Left lobe of liver (tissue), 2 donors: ENCODE measurements at places on chromosomes 1 and 21.

DNA sequence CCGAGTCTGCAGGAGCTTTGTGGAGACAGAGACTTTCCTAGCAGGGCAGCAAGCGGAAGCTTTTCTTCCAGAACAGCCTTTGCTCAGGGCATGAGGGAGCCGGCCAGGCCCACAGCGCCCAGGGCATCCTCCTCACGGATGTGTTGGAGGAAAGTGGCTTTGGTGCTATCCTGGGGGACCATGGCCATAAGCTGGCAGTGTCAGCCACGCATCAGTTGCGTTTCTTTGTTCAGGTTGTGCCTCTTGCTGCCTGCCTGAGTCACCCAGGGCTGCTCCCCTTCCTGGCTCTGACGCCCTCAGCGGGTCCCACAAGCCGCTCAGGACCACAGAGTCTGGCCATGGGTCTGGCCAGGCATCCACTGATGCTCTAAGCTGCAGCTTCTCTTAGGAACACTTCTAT lies 39.6 kb upstream of the PRSS38 start:
- no peak for DNase-seq

GRCh38 chr1:226995365-226996332 lies 55.6 kb downstream of the COQ8A start:
- no peak for DNase-seq

DNA sequence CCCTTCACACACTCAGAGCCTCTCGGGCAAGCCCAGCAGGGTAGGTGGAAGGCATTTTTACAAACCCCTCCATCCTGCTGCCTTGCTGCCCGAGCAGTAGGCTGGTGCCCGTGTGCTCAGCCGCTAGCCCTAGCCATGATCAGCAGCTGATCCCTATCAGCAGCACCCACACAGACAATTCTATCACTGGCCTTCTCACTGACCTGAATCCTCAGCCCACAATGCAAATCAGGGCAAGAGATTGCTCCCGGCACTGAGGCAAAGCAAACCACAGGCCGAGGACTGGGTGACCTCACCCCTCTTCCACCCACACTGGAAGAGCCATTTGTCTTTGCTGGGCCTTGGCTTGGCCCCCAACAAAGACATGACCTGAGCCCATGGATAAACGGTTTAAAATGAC lies 895 bp upstream of the PDZK1 start:
- peak; percentile 47 for DNase-seq

DNA sequence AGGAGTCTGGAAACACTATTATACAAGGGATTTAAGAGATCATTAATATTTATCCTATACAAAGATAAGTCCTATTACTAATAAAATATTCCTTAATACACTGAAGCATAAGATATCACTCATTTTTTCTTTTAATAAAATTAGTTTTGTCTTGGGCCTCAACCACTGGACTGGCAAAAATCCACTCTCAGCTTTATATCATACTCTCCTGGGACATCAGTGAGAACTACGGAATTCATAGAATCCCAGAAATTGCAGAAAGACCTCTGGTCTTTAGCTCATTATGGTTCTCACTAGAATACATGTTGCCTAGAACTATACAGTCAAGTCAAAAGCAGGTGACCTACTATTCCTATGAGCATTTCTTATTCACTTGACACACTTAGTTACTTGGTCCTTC lies 285.0 kb downstream of the LRRC40 start:
- no peak for DNase-seq

GRCh38 chr1:118326960-118327629 lies 142.1 kb upstream of the SPAG17 start:
- DNase-seq: no peak

DNA sequence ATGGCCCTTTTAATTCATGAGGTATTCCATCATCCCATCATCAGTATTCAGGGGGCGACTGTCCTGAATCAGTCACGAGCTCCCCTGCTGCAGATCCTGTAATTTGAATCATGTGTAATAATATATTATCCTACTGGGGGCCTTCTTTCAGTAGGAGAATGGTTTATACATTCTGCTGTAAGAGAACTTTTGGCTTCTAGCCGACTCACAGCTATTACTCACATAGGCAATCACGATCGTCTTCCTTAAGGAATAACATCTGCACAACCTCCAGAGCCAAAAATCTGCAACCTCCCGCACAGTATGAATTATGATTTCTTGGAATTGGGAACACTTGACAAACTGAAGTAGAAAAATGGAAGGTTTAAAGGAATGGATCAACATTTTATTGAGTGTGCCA lies 343.0 kb downstream of the USP25 start:
- no peak for DNase-seq

- DNase-seq: no peak
Measured at GRCh38 chr1:227192163-227192562, 126.1 kb downstream of the CDC42BPA start.

DNA sequence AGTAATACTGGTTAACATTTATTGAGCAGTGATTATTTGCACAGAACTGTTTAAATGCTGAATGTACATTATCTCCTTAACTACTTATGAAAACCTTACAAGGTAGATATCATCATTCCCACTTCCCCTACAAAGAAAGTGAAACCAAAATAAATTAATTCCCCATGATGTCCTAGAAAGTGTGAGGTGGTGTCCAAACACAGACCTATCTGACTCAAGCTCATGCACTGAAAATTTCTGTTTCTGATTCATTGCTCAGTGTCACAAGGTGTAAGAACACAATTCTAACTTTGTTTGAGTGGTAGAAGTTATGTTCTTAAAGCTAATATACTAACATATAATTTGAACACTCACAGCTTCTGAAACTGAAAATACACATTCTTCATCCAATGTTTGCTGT lies 178.7 kb downstream of the MRPL39 start:
- DNase-seq: no peak

- no peak for DNase-seq
Measured at GRCh38 chr1:178692564-178693327, 32.3 kb upstream of the RALGPS2 start.

GRCh38 chr1:247347477-247348222 lies 16.0 kb upstream of the ZNF496 start:
- no peak for DNase-seq

DNA sequence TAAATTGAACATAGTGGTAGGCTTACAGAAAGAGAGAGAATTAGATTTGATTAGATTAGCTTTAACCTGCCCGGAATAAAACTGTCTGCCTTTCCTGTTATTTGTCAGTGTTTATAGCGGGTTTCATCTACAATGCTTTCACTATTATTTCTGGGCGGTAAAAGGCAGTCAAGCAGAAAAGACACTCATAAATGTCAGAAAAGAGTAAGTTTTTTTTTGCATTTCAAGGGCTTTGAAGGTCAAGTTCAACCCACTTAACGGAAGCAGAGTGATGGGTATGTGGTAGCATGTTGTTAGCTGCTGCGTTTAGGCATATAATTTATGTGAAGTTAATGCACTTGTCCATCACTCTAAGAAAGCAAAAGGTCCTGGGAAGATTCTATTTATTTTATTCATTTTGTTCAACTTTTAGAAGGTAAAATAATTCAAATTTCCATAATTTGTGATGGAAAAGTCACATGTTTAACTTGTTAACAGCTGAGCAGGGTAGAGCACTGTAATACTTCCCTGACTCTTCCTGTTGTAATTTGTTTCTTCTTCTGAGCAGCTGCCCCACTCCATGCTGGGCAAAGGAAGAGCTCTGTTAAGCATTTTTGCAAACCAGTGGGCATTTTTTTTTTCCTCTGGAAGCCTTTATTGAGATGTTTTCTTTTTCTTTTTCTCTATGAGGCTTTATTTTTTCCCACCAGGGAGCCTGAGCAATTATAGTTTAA lies 220.1 kb downstream of the ST6GALNAC3 start:
- no peak for DNase-seq

- no peak for DNase-seq
Measured at GRCh38 chr1:217134857-217135568, 411.8 kb upstream of the ESRRG start.

- no peak for DNase-seq
Measured at GRCh38 chr1:183580281-183580682, 10.0 kb downstream of the NCF2 start.

- no peak for DNase-seq
Measured at GRCh38 chr1:234047123-234047522, 142.6 kb downstream of the SLC35F3 start.

- no peak for DNase-seq
Measured at GRCh38 chr1:39431927-39432326, 59.5 kb upstream of the BMP8A start.

- no peak for DNase-seq
Measured at GRCh38 chr1:148166558-148167492, 14.7 kb upstream of the NBPF11 start.

DNA sequence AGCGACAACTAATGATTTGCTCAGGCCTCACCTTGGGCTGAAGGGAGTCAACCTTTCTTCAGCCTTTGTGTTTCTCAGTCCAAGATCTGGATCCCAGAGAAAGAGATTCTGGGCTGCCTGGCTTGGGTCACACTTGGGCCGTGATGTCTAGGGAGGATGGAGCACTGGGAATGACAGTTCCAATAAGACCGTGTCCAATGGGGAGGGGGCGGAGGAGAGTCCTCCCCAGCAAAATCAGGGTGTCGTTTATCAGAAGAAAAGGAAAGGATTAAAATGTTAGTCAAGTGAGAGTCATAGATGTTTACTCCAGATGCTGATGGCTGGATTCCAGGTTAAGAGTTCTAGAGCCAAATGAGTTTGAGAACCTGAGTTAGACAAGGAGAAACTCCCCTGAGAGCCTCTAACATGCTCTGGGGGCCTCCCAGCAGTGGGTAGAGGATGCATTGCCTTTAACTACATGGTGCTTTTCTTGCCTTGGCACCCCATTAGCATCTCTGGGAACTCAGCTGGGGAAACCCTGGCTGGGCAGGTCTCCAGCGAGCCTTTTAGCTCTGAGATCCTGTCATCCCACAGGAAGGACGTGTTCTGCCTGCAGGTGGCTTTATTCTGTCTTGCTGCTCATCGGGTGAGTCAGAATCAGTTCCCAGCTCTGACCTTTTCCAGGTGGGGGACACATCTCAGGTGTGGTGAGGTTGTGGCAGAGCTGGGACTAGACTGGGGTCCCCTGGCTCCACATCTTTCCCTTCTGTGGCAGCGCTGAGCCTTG lies 22.2 kb downstream of the NIPAL3 start:
- no peak for DNase-seq

- no peak for DNase-seq
Measured at GRCh38 chr1:52549267-52549666, 3.6 kb downstream of the TUT4 start.

- no peak for DNase-seq
Measured at GRCh38 chr1:3570066-3570986, 41.0 kb downstream of the MEGF6 start.

DNA sequence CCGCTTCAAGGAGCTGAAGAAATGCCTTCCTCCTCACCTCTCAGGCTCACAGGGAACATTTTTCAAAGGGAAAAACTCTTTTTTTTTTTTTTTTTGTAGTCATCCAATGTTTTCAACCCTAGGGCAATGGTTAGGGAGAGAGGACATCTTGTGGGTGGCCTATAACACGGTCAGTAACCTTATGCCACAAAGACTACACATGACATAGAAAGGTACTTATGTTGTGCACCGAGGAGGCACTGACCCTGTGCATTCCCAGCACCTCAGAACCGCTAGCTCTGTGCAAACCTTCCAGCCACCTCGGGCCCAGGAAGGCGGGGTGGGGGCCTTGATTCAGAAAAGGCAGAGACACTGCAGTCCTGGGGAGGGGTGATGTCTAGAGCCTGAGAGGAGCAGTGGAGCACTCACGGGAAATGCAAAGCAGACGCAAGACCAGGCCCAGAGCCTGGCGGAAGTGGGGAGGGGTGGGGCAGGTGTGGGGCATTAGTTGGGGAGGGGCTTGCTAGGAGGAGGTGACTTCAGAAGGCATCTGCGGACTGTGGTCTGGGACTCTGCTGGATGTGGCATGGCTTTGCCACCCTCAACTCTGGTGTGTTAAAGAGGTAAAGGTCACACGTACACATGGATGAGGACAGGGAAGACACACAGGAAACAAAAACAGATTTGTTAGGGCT lies 68.6 kb downstream of the MDM4 start:
- DNase-seq: no peak

- DNase-seq: no peak
Measured at GRCh38 chr1:227257964-227258363, 60.3 kb downstream of the CDC42BPA start.

- DNase-seq: no peak
Measured at GRCh38 chr21:36678538-36678937, 20.4 kb upstream of the SIM2 start.

- no peak for DNase-seq
Measured at GRCh38 chr1:245036102-245036501, 118.7 kb upstream of the KIF26B start.

DNA sequence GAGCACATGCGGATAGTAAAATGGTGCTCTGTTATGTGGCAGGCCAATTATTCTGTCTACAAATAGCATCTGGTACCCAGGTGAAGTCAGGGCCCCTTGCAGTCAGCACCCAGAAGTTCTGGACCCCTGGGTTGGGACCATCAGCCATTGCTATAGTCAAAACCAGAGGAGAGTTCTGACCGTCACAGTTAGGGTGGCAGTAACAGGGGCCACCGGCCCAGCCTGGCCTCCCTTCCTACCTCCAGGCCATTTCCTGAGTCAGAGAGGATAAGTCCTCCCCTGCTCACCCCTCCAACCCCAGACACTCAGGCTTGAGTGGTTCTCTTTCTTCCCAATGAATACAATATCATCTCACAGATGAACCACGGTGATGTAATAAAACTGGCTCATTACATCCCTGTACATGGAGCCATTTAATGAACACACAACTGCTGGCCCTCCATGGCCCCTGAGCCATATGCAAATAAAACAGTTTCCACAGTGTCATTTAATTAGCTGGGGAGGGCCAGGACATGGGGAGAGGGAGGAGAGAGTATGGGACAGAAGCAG lies 673.6 kb downstream of the MATN1 start:
- peak; percentile 34 for DNase-seq

DNA sequence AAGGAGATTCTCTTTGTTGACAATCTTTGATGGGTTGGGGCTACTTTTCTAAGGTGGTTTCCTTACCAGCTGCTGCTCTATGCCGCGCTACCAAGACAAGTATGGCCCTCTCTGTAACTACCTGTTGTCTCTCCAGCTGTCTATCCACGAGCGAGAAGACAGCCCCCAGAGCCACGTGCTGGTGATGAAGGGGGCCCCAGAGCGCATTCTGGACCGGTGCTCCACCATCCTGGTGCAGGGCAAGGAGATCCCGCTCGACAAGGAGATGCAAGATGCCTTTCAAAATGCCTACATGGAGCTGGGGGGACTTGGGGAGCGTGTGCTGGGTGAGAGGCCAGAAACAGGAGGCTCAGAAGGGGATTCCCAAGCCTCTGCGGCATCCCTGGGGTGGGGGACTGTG lies 14.4 kb downstream of the ATP1A2 start:
- no peak for DNase-seq

- DNase-seq: no peak
Measured at GRCh38 chr1:178739285-178740045, 14.4 kb downstream of the RALGPS2 start.

GRCh38 chr1:243346016-243346415 lies 90.2 kb downstream of the SDCCAG8 start:
- DNase-seq: no peak

DNA sequence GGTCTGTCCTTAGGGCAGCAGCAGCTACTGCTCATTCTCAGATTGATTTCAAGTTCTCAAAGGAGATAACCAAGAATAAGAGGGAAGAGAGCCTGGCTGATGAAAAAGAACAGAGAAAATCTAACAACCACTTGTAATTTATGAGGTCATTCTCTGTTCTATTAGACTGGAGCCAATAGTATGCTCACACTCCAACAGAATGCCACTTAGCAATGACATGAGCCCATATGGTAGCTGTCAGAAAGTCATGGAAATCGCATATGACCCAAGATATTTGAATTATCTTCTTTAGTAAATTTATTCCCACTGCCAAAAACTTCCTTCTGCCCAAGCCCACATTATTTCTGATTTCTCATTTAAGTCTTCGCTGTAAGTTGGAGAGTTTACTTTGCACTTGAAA lies 53.7 kb upstream of the PLA2G4A start:
- DNase-seq: no peak
